ENCODE measurements at places on chromosomes 6 and 20. TPM values are rescaled to one million over a fixed set of nuclear protein-coding genes. Genes with fewer than 3 reads are reported as not detected.

The GSS gene
- total RNA-seq: 28.2 TPM

DNA sequence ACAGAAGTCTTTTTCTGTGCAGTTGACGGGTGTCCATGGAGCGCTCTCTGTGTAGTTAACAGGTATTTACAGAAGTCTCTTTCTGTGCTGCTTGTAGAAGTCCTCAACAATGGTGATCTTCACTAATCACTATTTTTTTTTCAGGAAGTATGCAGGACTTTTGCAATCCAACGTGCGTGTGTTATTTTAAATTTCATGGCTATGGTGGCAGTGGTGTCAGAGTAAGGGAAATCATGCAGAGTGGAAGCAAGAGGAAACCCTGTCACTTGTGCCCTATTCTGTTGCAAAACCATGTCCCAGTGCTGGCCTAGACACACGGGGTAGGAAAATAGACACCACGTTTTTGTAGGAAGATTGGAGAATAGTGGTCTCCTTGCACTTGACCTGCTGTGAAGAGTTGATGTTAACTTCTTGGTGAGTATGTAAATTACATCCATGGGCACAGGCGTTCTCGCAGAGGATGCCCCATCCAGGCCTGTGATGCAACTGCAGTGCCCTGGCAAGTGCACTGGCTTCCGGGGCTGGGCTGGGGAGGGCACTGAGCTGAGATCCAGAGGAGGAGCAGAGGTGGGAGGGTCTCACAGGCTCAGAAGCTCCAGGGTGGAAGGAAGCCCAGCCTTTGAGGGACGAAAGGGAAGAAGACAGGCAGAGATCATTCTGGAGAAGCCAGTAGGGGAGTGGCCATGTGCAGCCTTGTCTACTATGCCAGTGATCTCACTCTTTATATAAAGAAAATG lies 146.5 kb downstream of the SYCP2 start:
- DNase-seq: no peak

DNA sequence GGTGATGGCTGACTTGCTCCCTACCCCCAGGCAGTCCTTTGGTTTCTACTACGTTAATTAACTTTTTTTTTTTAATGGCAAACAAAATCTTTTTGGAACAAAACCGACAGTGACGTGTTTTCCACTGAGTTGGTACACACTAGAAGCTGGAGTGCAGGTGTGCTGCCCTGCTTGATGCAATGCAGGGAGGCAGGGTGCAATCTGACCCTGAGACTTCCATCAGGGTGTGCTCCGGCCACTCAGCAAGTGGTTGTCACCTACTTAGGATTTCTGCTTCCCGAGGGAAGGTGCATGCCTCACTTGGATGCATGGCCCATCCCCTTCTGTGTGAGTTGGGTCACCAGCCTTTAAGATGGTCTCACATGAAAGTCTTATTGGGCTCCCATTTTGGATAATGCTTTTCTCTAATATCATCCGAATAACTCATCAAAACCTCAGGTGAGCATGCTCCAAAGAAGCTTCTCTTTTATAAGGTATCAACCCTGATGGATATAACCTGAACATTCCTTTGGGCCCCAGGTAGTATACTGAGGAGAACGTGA lies 14.0 kb downstream of the RREB1 start:
- no peak for DNase-seq

DNA sequence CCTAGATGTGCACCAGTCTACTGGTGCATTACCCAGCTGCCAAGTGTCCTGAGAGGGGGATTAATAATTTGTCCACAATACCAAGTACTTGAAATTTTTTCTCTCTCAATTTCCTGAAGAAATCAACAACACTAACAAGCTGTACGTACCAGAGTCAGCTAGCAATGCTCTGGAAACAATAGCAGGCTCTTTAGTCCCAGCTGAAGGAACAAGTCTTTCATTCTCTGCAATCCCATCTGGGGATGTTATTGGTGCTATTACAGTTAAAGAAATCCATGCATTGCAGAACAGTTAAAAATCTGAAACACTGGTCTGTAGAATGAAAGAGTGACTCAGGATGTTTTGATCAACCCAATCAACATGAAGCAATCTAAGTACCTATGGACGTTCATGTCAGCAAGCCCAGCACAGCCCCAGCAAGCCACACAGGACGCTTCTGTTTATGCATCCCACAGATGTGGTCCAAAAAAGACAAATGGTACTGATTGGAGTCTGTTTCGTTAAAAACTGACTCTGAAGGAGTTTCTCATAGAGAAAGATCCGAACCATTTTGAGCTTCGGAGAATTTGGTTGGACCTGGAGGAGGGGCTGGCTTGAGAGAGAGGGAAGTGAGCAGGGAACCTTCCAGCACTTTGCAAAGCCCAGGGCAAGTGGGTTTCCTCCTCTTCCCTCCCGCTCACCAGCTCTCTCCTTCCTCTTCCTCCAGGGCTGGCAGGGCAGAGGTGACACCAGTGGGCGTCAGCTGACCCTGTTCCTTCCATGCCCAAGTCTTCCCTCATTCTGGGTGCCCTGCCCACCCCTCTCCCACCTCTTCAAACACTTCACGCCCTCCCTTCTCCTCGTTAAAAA lies 11.9 kb downstream of the PRR18 start:
- DNase-seq: no peak

- DNase-seq: no peak
Observed at GRCh38 chr6:111606620-111607115, 990 bp upstream of the TRAF3IP2 start.

DNA sequence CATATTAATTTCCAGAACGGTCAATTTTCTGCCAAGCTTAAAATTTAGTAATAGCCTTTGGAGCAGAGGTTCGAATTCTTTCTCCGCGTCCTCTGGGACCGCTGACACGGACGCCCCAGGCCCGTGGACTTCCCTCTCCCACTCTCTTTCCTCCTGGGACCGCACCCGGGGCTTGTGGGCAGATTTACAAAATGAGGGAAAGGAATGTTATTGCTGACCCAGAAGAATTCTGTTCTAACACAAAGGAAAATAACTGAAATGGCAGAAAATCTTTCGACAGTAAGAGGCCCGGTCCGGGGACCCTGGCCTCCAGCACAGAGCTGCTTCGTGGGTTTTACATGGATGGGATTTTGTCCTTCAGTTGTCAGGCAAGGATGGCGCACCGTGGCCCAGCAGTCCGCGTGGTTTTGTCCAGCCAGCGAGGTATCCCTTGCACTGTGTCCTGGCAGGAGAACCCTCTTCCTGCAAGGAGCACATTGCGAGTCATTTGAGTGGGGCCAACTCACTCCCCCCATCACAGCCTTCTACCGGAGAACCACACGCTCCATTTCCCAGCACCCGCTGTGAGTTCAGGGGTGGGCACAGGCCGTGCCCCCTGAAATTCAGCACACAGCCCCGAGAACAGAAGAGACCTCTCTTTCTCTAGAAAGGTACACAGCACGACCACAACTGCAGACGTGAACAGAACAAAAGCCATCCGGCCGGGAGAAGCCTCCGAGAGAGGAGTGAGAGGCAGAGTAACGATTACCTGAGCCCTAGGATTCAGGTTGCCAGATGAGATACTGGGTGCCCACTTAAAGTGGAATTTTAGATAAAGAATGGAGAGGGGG lies 106.0 kb upstream of the AFDN start:
- no peak for DNase-seq

GRCh38 chr6:10759884-10760329 lies 12.3 kb downstream of the TMEM14B start:
- DNase-seq: no peak
